Left renal pelvis (tissue), 4 donors: ENCODE measurements at places on chromosomes 12 and 14.

DNA sequence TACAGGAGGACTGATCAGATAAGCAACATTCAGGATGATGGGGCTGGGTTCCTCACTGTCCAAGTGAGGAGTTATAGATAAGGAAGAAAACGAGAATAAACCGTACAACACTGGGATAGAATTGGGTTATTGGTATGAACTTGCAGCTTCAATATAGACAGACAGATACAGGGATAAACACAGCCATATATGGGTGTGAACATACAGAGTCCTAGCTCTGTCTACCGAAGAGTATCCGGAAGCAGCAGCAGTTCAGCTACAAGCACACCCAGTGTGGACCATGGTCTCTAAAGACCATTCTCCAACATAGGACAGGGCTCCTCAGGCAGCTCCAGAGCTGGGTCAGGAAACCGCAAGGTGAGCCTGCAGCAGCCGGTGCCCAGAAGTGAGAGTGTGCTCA lies 40.8 kb downstream of the CDC42BPB start:
- no peak for DNase-seq

DNA sequence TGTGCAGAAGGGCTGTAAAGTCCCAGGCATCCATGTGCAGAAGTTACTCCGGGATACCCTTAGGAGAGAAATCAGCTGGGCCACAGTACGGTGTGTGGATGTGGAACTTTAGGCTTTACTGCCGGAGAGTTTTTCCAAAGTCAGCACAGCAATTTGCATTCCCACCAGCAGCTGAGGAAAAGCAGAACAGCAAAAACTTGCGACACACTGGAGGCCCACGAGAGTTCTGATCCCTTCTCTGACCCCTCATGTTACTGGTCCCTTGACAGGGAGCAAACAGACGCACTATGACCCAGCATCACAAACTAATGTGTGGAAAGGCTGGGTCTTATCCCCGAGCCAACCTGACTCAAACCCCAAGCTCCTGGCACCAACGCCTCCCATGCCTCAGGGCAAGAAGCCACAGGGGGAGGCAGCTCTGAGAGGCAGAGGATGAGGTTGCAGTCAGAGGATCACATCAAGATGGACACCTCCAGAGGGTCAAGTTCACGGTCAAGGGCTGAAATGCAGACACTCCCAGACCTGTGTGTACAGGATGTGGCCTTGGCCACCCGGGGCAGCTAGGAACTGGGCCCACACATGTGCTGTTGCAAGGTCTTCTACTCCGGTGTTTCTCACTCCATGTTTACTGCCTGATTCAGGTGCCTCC lies 38.6 kb downstream of the CCDC88C start:
- no peak for DNase-seq

- DNase-seq: no peak
Observed at GRCh38 chr12:119020406-119021360, 39.3 kb downstream of the SRRM4 start.

- DNase-seq: no peak
Observed at GRCh38 chr14:24243336-24243836, 963 bp upstream of the TINF2 start.

DNA sequence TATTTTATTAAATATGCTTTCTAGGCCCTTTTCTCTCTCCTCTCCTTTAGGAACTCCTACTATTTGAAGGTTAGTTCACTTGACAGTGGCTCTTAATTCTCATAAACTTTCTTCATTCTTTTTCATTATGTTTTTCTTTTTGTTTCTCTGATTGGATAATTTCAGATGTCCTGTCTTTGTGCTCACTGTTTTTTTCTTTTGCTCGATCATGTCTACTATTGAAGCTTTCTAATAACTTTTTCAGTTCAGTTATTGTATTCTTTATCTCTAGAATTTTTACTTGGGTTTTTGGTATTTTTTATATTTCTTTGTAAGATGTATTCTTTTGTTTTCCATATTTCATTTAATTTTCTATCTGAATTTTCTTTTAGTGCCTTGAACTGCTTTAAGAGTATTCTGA lies 215.0 kb downstream of the PLCZ1 start:
- DNase-seq: no peak

GRCh38 chr14:60722357-60723115 lies 1.6 kb downstream of the SIX4 start:
- DNase-seq: no peak

- DNase-seq: no peak
Observed at GRCh38 chr14:55323910-55324309, 52.7 kb downstream of the FBXO34 start.

- DNase-seq: no peak
Observed at GRCh38 chr14:76955575-76956315, 72.8 kb downstream of the IRF2BPL start.

GRCh38 chr14:45051896-45052295 lies 32.0 kb upstream of the PRPF39 start:
- DNase-seq: no peak

- DNase-seq: no peak
Observed at GRCh38 chr14:24715239-24715638, 81.2 kb upstream of the GZMB start.

DNA sequence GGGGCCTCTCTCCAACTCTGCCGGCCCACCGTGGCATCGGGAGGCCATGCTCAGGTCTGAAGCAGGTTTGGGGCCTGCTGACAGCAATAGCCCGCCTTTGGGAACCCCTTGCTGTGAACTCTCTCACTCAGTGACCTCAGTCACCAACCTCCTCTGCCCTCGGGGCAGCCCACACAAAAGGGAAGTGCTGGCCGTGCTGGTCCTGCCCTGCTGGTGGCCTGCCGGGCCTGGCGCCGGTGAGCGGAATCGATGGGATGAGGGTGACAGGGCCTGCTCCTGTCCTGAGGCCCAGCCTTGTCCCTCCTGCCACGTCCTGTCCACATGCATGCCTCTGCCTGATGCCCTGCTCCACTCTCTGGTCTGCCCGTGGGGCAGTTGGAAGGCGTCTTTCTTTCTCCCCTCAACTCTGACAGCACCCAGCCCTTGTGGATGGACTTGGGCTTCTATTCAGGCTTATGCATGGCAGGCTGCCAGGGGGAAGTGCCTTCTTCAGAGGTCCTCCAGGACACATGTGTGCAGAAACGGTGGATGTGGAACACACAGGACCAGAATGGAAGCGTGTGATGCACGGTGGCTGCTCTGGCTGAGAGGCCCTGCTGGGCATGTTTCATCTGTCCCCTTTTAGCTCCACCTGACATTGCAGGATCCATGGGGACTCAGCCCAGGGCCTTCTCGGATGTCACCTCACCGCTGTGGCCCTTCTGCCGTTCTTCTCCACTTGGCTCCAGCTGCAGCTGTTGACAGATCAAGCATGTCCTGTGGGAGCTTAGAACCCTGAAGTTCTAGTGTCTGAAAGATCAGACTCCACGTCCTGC lies 31.9 kb downstream of the IL31 start:
- no peak for DNase-seq

- no peak for DNase-seq
Observed at GRCh38 chr12:116833474-116833873, 47.8 kb downstream of the HRK start.

GRCh38 chr12:12527820-12528296 lies 34.8 kb downstream of the DUSP16 start:
- no peak for DNase-seq

GRCh38 chr12:14257303-14257733 lies 108.2 kb upstream of the ATF7IP start:
- no peak for DNase-seq

- no peak for DNase-seq
Observed at GRCh38 chr12:66164349-66164821, 5.4 kb downstream of the TMBIM4 start.

- no peak for DNase-seq
Observed at GRCh38 chr12:92185052-92185451, 39.4 kb upstream of the BTG1 start.

DNA sequence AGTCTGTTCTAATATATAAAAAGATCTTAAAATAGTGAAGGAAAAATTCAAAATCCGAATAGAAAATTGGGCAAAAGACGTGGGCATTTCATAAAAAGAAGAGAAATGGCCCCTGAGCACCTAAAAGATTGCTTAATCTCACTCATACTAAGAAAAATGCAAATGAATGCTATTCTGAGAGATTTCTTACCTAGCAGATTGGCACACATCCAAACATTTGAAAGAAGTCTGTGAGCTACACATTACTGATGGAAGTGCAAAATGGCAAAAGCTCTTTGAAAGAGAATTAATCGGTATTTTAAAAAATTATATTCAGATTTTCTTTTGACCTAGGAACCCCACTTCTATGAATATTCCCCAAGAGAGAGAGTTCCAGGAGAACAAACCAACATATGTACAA lies 280.4 kb upstream of the GARIN6 start:
- DNase-seq: no peak

DNA sequence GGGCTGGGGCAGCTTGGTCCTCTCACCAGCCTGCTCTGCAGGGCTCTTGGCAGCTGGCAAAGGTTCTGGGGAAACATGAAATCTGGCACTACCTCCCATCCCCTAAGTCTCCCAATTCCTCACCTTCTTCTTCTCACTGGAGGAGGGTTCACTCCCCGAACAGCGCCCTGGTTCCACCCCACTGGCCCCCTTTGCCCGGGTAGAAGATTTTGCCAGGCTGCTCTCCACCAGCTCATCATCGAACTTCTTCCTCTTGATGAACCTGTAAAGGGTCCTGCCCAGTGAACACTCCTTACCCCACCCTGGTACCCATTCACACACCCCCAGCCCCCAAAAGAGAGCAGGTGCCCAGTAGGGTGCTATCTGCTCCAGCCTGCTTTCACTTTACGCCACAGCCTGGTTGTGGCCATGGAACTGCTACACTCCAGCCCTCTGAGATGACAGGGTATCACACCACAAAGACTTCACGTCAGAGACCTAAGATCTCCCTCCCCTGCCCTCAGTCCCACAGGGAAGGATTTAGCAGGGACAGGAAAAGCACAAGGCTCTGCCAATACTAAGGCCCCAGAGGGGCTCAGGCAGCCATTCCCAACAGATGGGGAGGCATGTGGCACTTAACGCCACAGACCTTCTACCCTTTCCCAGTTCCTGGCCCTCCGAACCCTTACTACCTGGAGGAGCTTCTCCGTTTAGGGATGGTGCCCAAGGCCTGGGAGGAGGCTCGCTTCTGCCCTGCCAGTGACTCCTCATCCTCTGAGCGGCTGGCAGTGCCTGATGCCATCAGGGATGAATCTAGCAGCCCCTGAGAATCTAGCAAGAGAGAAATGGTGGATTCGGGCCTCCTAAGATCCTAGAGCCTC lies 2.3 kb downstream of the MCRS1 start:
- DNase-seq: no peak

DNA sequence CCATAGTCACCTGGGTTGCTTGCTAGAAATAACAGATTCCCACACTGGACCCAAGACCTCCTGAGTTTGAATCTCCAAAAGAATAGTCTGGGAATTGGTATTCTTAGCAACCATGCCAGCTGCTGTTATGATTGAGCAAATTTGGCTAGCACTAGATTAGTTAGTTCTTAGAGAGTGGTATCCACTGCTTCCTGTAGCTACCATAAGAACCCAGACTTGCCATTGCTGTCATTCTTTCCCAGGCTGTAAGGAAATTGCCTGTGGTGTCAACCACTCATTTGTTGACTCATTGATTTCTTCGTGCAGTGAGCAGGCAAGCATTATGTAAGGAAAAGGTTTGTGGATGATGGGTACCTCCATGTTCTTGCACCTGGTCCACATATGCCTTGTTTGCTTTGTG lies 201.8 kb upstream of the RGS6 start:
- no peak for DNase-seq
